NCI-H774 (cell line): ENCODE measurements at places on chromosomes 2 and 18.

DNA sequence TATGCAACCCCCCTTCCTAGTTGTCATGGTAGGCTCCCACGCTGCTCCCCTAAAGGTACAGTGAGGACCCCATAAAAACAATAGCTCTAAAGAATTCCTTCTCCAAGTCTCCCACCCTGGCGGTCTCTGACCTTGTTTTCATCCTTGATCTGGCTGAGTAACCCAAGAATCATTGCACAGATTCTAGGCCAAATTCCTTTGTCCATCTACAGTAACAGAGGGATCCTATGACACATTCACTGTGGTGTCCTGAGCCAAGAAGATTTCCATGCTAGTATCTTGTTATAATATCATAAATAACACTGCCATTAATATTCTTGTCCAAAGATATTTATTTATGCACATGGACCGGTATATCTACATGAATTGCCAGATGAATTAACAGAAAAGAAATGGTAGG is 240.2 kb downstream of the CYP26B1 start:
- DNase-seq = no peak

- no peak for DNase-seq
Observed at GRCh38 chr2:135709992-135710391, 31.7 kb upstream of the UBXN4 start.

- no peak for DNase-seq
Observed at GRCh38 chr2:81206216-81206615, 901.7 kb upstream of the LRRTM1 start.

DNA sequence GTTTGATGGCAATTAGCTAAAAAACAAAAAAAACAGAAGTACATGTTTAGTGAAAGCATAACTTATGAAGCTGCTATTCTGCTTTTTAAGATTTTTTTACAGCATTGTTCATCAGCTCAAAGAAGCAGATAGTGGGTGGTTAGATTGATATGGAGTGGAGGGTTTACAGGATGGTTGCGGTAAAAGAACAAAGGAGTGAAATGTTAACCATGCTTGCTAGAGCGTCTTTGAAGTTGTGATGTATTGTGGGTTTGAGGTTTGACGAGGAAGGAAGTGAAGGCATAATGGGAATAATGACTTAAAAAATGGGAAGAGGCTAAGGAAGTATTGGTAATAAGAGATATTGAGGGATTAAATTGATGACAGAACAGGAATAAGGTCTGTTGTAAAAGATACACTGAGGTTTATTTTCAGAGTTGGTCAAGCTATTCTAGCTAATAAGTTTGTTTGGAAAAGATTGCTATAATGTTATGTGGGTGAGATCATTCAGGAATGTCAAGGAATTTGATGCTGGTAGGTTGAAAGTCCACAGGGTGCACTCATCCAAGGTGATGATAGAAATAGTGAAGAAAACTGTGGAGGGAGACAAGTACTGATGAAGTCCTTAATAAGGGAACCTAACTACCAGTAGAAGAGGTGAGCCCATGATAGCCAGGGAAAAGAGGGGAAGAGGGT is 14.6 kb downstream of the SPOPL start:
- no peak for DNase-seq

- DNase-seq = no peak
Observed at GRCh38 chr2:48874282-48874681, 118.8 kb upstream of the LHCGR start.

- no peak for DNase-seq
Observed at GRCh38 chr18:74892066-74892627, 294.5 kb downstream of the ZNF407 start.

DNA sequence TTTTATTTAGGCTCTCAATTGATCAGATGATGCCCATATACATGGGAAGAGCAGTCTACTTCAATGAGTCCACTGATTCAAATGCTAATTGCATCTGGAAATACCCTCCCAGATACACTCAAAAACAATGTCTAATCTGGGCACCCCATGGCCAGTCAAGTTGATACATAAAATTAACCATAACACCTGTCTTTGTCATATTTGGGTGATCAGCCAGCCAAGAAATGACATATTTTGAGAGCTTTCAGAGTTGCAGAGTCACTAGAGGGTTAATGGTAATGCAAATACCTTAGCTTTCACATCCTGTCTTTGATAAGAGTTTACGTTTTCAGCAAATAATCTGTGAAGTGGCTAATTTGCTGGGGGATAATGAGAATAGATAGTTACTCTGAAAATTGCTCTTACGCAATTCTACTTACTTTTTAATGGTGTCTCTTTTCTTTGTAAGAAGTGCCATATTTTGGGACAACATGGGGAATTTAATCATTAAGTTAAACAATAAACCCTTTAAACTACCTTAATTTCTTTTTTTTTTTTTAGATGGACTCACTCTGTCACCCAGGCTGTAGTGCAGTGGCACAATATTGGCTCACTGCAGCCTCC is 49.1 kb downstream of the CCDC195 start:
- no peak for DNase-seq

DNA sequence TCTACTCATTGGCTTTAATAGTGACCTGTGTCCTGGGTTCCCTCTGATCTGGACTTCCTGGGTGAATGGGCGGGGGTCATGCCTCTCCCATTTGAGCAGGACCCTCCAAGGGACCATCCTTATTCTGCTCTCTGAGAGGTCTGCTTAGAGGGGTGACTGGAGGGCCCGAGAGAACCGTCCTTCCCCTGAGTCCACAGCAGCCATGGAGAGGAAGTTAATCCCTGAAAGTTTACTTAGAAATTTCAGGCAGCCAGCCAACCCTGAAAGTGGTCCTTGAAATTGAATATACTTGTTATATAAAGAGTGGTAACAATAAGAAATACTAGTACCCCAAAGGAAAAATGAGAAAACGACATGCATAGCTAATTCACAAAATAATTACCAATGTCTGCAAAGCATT is 226.1 kb downstream of the DYSF start:
- DNase-seq = peak; percentile 5

GRCh38 chr2:230991598-230991997 is 4.3 kb upstream of the SPATA3 start:
- DNase-seq = no peak

DNA sequence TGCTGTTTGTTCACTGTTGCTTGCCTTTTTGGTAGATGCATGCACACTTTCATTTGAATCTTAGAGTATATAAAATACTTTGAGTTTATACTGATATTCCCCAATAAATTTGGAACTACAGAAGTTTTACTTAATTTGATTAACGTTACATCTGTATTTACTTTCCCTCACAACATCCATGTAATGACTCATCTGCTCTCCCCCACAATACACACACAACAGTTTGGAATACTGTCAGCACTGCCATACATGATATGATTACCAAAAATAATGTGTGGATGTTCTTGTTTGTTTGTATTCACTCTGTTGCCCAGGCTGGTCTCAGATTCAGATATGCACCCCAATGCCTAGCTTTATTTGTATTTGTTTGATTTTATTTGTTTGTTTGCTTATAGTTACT is 144.2 kb downstream of the WDR7 start:
- DNase-seq = no peak
